ENCODE measurements at places on chromosomes 12 and 14.

DNA sequence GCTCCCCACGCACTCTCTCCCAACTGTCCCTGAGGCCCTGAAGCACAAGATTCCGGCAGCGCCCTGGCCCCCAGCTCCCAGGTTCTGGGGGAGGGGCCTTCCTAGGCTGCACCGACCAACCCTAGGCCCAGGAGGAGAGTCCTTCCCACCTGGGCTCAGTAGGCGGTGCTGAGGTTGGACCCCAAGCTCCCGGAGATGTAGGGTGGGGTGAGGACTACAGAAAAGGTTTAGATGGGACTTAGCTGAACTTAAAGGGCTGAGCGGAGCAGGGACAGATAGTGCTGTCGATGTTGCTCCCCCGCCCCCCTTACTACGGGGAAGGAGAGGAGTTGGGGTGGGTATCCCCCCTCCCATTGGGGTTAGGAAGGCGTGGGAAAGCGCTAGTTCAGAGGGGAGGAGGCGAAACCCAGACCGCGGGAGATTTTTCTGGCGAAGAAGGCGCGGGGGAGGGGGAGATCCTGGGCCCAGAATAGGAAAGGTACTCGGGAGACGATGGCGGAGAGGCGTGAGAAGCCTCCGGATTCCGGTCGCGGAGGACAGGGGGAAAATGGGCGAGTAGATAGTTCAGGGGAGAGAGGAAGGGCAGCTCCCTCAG lies 4.2 kb upstream of the BAZ2A start:
- no peak for DNase-seq

GRCh38 chr12:97784904-97785303 lies 322.3 kb downstream of the RMST start:
- DNase-seq: no peak

GRCh38 chr14:95609398-95609990 lies 74.6 kb downstream of the GLRX5 start:
- no peak for DNase-seq

GRCh38 chr12:83256562-83256961 lies 569.9 kb downstream of the TMTC2 start:
- no peak for DNase-seq

DNA sequence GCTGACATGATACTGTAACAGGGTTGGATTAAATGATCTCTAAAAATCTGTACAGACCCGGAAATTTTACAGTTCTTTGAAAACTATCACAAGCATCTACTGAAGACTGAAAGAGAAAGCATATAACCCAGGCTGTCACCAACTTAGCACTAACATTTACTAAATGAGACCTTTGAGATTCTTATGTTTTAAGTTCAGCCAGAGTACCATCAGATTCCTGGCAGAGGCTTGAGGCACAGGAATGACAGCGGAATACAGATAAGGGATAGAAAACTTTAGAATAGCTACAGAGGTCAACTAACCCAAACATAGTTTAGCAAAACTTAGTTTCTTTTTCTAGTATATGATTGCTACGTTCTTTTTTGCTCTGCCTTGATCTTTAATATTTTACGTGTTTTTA lies 91.6 kb upstream of the FERMT2 start:
- DNase-seq: no peak

- DNase-seq: no peak
These were observed 220.1 kb downstream of the SOX5 start for GRCh38 chr12:23729359-23729758.

DNA sequence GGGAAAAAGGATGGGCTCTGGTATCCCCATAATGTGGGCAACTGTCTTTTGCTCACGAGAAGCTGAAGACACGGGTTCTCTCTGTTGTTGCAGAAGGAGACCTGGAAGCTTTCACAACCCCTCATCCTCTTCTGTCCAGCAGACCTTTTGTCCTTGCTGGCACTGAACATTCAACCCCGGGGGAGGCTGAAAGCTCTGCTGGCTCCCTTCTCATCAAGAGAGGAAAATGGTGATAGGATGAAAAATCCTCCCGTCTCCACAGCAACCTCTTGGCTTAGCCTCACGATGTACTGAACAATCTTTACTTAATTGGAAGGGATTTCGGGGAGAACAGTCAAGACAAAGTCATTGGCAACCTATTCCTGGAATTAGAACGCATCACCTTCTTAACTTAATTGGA lies 39.0 kb downstream of the ELK3 start:
- no peak for DNase-seq

DNA sequence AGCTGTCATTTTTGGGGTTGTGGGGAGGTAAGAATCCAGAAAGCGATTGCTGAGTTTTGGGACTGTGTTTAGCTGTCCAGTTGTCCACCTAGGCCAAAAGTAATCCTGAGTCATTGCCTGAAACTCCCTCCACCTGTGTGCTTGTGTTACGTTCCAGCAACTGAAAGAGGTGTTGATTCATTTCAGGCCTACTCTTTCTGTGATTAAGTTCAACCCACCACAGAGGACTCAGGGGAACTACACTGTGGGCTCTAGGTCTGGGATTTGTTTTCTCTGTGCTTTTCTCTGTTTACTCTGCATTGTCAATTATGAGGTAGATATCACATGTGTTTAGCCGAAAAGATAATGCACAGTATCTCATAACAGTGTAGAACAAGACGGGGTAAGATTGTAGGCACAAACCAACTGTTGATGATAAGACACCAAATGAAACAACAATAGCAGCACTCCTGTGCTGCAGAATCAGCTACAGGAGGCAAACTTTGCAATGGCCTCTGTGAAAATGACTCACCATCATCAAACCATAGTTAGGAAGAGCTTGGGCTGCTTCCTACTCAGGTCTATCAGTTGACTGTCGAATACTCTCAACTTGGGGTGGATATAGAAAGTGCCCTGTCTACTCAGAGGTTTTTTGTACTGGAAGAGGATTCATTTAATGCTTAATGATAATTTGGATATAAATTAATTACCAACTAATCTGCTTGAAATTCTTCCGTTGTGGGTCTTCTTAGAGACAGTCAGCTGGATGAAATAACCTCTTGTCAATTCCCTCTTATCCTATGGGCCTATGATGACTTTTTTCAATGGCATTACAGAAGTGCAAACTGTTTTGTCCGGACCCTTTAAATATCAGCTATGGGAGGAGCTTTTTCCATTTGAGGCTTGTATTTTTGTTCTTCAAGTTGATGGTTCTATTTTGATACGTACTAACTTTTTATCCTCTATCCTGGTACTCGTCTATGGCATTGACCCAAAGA lies 385.9 kb downstream of the BMP4 start:
- DNase-seq: no peak

- no peak for DNase-seq
These were observed 765 bp downstream of the SCYL2 start for GRCh38 chr12:100267603-100268281.

DNA sequence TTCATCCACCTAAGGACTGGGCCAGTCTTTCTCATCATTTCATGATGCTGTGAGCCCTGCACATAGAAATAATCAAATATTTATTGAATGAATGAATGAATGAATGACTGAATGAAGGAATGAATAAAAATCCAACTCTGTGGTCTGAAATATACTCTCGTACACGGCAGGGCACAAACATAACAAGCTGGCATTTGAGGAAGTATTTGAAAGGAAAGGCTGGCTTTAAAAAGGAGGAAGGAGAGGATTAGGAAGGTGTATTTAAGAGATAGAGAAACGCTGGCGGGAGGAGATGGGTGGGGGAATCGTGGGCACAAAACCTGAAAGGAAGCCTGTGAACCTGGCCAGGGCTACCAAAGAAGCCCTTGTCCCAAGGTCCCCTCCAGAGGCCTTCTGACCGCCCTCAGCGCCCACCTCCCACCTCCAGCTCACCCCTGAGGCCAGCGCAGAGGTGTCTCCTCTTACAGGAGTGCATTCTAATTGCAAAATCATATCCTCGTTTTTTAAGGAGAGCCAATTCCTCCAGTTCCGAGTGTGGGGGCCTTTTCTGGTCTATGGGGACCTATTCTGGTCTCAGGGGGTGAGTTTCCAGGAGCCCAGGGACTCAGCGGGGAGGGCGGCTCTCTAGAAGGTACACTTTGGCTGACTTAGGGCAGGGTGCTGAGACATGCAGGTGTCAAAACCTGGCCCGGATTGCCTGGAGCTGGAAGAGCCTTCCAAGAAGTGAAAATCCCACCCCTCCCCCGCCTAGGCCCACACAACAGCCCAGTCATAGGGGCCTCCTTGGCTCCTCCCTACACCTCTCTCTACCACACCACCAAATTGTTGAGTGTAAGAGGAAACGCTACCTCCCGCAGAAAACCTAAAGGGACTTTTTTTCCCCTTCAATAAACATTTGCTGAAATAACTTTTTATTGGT lies 8.7 kb upstream of the JDP2 start:
- DNase-seq: no peak

DNA sequence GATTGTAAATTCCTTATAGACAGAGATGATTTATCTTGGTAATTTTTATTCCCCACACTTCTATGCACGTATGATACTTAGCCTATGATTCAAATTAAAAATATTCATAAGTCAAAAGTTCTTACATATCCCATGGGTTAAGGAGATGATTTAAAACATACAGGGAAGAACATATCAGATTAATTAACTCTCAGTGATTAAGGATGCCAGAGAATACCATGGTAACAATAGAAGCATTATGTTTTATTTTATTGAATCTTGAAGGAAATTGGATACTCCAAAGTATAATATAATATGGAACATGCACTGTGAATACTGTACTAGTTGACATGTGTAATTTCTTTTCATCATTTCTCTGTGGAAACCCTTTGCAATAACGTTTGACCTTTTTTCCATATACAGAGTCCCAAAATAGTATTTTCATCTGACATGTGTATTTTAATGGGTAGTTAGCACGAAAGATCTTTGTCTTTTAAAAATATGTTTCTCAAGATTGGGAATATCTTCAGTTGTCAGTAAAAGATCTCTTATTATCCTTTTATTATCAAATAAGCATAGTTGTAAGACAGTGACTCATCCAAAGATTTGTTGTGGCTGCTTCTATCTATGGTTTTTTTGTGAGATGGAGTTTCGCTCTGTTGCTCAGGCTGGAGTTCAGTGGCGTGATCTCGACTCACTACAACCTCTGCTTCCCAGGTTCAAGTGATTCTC lies 166.7 kb downstream of the RAD51B start:
- DNase-seq: no peak

DNA sequence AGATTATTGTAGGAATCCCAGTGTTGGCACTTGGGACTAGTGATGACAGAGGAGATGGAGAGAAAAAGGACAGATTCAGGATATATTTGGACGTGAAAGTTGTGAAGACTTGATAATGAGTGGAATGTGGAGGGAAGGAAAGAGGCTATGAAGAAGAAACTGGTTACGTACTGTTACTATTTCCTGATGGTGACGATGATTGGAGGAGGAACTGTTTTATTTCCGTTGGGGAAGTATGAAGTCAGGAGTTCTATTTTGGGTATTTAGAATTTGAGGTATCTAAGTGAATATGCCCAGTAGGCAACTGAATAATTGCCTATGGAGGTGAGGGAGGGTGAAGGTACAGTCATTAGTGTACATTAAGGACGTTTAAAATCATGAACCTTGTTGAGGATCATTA lies 207.2 kb downstream of the TMTC2 start:
- DNase-seq: no peak

GRCh38 chr12:56221232-56221756 lies 428 bp downstream of the RNF41 start:
- no peak for DNase-seq

- DNase-seq: no peak
These were observed 163.5 kb downstream of the KITLG start for GRCh38 chr12:88416786-88417185.

Measured in activated T-cell treated with anti-CD3 and anti-CD28 coated beads for 1 hour (primary cell).